ENCODE measurements at places on chromosomes 12 and 14.

DNA sequence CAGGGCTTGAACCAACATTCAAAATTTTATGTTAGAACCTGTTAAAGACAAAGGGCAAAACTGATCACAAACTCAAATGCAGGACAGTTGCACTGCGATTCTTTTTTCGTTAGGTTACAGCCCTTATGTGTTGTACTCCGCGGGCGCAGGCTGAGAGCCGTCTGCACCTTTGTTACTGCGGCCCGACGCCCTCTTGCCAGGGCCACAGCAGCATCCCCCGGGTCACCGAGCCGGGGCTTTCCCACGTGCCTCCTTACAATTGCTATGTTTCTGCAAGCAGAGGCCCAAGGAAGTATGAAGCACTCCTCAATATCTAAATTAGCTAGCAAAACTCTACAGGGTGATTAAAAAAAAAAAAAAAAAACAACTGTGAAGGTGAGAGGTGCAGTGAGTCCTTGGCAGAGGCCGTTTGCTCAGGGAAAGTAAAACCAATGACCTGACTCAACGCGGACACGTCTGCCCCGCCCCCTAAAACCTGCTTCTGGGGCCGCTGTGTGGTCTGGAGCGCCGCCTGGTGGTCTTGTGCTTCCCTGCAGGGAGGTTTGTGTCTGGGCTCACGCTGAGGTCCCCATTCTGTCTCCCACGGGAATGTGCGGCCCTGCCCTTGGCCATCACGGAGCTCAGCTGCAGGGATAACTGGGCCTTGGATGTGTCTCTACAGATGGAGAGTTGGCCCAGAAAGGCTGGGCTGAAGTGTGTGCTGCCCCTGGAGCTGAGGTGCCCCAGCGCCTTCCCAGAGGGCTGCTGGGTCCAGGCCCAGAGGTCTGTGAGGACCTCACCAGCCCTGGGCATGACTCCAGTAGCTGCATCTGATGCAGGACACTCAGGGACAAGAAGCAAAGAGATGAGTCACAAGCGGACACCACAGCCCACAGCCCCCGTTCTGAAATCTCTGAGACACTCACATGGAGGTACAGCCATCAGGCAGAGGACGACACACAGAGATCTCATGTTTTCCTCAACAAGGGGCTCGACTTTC, 418.5 kb downstream of the TMEM121 start:
- DNase-seq: no peak

GRCh38 chr14:101017806-101018560, 114.5 kb upstream of the RTL1 start:
- DNase-seq: no peak

- DNase-seq: no peak
Measured at GRCh38 chr14:61102549-61103466, 121.8 kb downstream of the SLC38A6 start.

DNA sequence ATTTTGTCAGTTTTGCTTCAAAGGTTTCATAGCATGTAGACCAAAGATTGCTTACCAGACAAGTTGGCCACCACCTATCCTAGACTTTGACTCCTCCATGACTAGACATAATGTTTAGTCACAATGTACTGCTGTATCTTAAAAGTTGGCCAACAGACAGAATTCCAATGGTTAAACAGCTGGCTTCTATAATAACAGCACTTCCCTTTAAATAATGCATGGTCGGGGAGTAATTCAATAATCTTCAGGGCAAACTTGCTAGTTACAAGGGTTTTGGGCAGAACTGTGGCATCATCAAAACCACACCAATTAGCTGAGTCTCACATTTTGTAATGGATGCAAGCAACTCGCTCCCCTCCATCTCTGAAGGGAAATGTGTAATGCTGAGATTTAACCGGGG, 56.9 kb downstream of the IGF1 start:
- DNase-seq: no peak

GRCh38 chr12:7058163-7058845, 2.2 kb upstream of the C1S start:
- no peak for DNase-seq

- no peak for DNase-seq
Measured at GRCh38 chr12:2256915-2257314, 204.1 kb downstream of the CACNA1C start.

- DNase-seq: no peak
Measured at GRCh38 chr14:77318006-77318553, 2.6 kb downstream of the POMT2 start.

- no peak for DNase-seq
Measured at GRCh38 chr14:91313852-91314251, 69.3 kb upstream of the GPR68 start.

DNA sequence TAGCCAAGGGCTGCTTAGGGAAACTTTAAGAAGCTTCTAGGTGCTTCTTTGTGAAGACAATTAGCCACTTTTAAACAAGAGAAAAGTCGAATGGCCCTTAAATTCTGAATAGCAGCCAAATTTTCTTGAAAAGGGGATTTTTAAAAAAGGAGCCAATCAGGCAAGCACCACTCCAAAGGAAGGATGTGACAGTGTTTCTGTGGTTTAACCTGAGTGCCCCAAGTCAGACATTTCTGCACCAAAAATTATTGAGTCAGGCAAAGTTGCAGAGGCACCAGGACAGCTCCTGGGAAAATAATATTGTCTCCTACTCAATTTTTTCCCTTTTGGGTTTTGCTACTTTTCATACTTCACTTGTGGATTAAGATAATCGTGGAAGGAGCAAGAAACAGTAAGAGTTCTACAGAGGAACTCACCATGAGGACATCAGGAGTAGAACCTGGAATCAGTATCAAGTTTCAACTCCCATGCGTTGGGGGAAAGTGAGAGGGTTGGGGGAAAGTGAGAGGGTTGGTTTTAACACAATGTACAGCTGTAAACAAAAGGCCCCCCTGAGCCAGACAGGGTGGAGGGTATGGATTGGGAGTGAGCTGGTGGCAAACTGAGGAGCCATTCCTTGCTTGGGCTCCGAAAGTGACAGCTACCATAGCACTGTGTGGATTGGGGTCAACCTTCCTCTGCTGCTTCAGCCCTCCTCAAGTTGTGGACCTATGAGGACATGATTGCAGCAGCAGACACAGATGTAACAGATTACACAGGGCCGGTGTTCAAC, 90.8 kb downstream of the SLC38A1 start:
- no peak for DNase-seq

GRCh38 chr14:55973911-55974630, 144.1 kb upstream of the PELI2 start:
- DNase-seq: no peak

GRCh38 chr14:95140060-95140858, 17.1 kb downstream of the DICER1 start:
- no peak for DNase-seq

- DNase-seq: no peak
Measured at GRCh38 chr14:51525739-51526138, 126.0 kb upstream of the FRMD6 start.

DNA sequence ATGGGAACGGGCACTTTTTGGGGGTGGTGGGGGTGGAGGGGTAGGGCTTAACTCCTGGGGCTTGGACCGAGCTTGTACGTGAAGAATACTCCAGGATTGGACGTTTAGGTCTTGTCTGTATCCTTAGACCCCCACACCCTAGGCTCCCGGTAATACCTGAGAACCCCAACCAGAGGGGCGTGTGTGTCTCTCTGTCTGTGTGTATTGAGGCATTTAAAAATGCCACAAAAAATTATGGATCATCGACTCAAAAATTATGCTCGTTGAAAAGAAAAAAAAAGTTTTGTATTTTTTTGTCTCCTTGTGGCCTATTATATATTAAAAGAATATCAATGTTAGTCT, 459 bp downstream of the PPFIBP1 start:
- DNase-seq: no peak

DNA sequence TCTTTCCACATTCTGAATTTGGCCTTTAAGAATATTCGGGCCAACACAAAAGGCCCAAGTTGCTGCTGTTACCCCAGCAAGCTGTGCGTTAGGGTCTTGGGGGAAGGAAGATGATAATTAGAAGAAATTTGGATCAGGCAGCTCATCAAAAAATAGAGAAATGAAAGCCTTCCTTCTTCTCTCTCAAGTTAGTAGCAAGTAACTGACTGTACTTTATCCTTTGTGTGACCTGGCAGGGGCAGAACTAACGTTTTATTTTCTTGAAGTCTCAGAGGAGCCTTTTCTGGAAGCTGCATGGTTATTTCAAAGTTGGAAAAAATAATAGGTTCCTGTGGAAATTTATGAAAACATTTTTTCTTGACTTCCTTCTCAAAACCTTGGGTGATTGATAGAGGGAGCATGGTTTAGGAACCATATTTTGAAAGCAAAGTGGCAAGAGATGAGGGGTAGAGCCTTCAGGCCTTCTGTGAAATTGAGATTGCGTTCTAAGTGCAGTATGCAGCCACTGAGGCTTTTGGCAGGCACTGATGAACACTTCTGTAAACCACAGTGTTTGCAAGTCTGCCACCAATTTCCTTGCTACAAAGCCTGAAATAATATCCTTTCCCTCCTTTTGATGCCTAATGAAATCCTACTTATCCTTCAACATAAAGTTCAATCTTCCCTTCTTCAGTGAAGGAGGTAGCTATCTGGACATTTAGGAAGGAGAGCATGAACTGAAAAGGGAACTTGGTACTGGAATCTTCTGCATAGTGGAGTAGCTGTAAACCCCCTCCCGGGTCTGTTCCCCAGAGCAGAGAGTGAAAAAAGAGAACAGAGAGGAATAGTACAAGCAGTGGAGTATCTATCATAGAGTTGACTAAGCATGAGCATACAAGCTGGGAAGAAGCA, 123.2 kb downstream of the FGD4 start:
- DNase-seq: no peak

DNA sequence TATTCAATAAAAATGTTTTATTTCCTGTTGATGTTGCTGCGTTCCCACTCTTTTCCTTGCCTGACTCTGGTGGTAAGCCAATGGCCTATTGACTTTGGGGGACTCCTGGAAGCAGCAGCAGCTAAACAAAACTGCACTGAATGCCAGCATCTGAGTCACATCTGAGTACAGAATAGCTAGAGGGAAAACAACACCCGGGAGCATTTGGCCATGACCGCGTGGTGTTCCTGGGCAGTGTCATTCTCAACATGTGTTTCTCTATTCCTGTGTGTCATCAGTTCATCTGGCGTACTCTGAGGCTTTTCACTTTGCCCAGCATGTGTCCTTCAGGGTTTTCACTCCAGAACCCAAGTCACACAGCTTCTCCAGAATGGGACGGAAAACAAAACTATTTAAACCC, 238.8 kb downstream of the PAWR start:
- DNase-seq: peak; percentile 71

DNA sequence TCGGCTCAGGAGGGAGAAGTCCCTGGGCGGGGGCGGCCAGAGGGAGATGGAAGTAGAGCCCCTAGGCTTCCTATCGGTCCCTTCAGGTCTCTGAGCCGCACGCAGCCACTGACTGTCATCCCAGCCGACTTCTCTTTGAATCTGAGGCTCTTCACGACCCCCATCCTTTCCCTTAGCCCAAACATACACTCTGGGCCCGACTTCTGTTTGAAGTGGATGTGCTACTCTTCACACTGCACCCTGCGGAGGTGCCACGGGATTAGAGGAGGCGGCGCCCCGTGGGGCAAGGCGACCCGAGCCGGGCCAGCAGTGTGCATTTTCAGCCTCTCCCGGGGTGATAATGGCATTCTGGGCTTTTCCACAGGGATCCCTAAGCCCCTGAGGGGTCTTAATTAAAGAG, 6.0 kb upstream of the DACT1 start:
- DNase-seq: no peak

DNA sequence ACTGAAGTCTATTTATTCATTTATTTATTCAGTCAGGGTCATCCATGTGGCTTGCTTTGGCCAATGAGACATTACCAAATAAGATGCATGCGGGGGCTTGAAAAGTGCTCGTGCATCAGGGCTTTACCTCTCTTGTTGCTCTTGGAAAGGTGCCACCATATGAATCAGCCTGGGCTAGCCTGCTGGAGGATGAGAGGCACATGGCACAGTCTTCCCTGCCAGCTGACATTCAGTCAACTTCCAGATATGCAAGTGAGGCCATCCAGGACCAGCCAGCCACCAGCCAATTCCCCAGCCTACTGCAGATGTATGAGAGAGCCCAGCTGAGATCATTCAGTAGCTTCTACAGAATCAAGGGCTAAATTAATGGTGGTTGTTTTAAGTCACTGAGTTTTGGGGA, 105.2 kb upstream of the RPH3A start:
- DNase-seq: no peak

- DNase-seq: no peak
Measured at GRCh38 chr14:76334316-76334715, 41.6 kb upstream of the ESRRB start.

- no peak for DNase-seq
Measured at GRCh38 chr14:44477953-44478352, 29.1 kb downstream of the FSCB start.

GRCh38 chr12:25131270-25131669, 63.7 kb downstream of the DNAI7 start:
- no peak for DNase-seq

DNA sequence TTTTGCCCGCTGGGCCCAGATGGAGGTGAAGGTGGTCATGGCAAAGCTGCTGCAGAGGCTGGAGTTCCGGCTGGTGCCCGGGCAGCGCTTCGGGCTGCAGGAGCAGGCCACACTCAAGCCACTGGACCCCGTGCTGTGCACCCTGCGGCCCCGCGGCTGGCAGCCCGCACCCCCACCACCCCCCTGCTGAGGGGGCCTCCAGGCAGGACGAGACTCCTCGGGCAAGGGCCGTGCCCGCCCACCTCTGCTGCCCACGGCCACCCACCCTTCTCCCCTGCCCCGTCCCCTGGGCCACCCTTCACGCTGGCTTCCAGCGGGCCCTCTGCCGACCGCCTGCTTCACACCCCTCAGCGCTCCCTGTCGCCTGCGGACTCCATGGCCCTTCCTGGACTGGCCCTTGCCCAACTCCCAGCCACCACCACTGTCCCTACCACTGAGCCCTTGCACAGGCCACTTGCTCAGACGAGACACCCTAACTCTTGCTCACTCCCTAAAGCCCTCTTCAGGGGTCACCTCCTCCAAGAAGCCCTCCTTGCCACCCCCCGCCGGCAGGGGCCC, 42.5 kb downstream of the CYP46A1 start:
- no peak for DNase-seq

Measured in Right ventricle myocardium inferior (tissue), 1 donor.